ENCODE measurements at places on chromosomes 5 and 9.

GRCh38 chr9:113564498-113565237 lies 101.1 kb downstream of the RGS3 start:
- DNase-seq: no peak

DNA sequence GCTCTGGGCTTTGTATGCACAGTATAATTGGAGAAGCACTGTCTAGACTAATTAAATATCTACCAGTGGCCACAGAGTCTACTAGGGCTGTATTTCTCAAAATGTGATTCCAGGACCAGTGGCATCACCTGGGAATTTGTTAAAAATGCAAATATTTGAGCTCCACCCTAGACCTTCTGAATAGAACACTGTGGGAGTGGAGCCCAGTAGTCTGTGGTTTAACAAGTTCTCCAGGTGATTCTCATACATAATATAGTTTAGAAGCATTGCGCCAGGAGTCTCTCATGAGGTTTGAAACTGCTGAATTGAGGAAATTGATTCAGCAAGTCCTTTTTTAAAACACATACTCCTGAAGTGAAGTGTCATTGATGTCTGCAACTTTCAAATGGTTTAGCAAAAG lies 74.7 kb downstream of the FCHO2 start:
- no peak for DNase-seq

DNA sequence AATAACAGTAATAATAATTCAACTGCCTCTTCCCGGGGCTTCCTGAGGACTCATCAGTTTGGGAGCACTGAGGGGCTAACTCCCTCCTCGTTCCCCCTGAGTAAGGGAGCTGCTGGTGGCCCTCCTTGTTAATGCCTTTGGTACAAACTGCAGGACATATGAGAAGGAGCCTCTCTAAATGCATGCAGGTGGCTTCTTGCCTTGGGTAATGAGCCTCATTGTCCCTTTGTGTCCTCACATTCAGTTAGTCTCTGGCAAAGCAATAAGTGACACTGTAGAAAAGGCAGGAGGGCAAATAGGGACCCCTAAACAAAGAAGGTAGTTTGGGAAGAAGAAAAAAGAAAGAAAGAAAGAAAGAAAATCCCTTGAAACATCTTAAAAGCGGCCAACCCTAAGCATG lies 95.4 kb upstream of the ERCC6L2 start:
- DNase-seq: no peak

- DNase-seq: no peak
Observed at GRCh38 chr9:29100762-29101161, 1527.5 kb upstream of the C9orf72 start.

GRCh38 chr5:18366234-18366633 lies 732.0 kb downstream of the TAF11L14 start:
- no peak for DNase-seq

DNA sequence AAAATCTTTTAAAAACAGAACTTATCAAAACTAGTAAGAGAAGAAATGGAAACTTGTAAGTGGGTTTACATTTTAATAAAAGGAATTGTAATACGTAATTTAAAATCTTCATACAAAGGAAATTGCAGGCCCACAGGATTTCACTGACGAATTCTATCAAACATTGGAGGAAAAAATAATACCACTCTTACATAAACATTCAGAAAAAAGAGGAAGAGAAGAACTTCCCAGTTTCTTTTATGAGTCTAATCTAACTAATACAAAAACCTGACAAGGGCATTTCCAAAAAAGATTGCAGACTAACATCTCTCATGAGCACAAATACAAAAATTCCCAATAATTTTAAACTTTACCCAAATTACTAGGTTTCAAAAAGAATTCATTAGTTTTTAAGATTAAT lies 149.0 kb downstream of the RANBP17 start:
- DNase-seq: no peak

DNA sequence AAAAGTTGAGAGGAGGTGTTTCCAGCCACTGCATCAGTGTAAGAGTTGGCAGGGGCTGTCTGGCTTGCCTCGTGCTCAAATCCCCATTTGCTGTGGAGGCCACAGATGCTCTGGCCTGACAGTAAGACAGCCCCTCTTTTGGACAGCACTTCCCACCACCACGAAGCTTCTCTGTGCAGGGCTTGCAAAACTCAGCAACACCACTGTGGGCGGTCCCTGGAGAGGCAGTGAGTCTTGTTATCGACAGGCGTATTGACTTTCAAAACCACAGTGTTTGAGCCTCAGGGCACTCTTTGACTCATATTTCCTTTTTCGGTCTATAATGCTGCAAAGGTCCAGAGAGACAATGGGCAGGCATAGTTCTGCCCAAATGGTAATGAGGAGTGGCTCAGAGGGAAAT lies 539.5 kb downstream of the EBF1 start:
- DNase-seq: no peak

DNA sequence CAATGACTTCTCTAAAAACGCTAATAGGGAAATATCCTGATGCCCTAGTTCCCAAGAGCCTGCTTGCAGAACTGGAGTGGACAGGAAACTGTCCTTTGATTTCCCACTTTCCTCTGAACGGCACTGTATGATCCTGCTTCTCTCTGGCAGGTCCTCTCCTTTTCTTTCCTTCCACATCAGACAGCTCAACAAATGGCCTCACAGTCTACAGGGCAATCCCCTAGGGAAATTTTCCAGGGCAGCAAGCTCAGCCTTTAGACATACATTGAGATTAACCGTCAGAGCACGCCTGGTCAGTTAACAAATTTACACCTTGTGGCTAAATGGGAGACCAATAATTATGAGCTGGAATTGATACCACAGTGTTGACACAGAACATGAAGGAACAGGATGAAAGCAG lies 164.9 kb downstream of the SLC24A2 start:
- no peak for DNase-seq

- no peak for DNase-seq
Observed at GRCh38 chr9:120481248-120481647, 98.7 kb downstream of the CDK5RAP2 start.

DNA sequence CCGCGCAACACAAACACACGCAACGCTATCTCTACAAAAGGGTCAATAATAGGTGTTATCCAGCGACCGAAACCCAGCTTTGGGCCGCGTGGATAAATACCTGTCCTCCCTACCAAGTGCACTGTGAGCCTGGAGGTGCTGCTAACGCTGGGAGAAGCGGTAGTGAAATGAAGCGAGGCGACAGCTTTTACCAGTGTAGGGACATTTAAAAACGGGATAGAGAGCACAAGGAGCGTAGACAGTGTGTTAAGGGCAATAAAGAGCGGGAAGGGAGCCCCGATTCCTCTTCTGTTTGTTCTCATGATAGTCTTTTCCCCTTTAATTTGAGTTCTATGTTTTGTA lies 421 bp upstream of the DEPDC1B start:
- no peak for DNase-seq

Data from activated CD8-positive, alpha-beta T cell treated with anti-CD3 and anti-CD28 coated beads, Interleukin-2, amount 10 ng/mL, durations not matched to agents 7 days and 5 days (primary cell).